ENCODE measurements at places on chromosomes 7 and 10. TPM values are rescaled to one million over a fixed set of nuclear protein-coding genes. Genes with fewer than 3 reads are reported as not detected.

CEP55 gene
- total RNA-seq = 102 TPM

SLC16A12 gene
- total RNA-seq = 0.45 TPM

EMX2 gene
- total RNA-seq = not detected

NET1 gene
- 56.2 TPM for total RNA-seq

LRRD1 gene
- not detected for total RNA-seq

SPOCK2 gene
- 0.06 TPM for total RNA-seq

SOSTDC1 gene
- total RNA-seq = not detected

MOGAT3 gene
- total RNA-seq = not detected

PGAM2 gene
- not detected for total RNA-seq

TLL2 gene
- 0.11 TPM for total RNA-seq

PILRA gene
- not detected for total RNA-seq

DENND11 gene
- 2.3 TPM for total RNA-seq

DNA sequence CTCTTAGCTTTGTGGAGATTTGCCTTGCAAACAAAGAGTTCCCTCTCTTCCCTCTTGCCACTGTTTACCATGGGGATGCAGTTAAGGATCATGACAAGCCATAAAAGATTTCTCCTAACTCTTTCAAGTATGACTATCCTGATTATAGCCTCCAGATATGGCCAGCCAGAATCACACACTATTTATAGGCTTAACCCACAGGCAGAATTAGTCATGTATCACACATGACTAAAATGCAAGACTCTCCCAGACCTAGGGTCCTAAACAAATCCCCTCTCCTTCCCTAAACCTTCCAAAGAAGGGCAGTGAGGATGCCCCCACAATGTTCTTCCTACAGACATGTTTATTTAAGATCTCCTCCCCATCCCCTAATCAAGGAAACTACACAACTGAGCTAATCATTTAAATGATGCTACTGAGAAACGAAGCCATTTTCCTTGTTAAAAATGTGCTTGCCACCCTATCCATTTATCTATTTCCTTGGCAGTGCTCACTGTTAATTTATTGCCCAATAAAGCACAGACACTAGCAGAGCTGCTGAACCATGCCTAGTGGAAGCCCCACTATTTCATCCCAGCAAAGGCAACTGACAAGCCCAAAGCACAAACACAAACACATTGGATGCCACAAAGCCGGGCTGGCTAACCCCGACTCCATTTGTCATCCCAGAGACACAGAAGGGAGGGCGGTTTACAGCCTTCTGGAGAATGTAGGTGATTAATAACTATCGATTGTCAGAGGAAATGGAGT, 363.4 kb downstream of the KCNMA1 start:
- no peak for DNase-seq

- DNase-seq = no peak
Measured at GRCh38 chr10:23406409-23406808, 32.5 kb upstream of the OTUD1 start.

DNA sequence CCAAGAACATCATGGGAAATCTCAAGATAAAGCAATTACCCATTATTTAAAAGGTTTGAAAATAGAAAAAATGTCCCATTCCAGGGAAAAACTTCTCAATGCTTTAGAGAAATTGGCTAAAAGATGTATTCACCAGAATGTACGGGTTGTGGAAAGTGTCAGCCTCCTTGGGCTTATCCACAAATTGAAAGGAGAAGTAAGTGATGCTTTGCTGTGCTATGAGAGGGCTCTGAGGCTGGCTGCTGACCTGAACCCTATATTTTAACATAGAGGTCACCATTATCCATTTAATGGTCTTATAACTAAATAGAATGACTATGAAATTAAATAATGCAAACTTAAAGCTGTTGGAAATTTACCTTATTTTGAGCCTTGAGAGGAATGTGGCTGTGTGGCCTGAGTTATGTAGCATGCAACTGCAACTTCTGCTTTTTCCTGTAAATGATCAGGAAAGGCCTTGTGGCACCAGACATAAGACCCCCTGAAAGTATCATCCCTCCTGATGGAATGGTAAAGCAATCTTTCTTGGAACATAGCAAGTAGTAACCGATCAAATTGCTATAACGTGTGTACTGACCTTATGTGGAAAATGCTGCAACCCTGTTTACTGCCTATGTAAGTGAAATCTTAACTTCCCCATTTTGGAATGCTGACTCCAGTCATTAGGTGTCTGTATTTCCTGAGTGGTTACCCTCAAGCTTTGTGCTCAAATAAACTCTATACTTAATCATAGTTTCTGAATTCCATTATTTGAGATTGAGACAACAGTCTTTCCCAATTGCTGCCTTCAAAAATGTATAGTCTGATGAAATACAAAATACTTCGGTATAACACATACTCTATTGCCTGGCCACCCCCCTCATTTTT, 6.9 kb downstream of the IFIT1B start:
- no peak for DNase-seq

- DNase-seq = no peak
Measured at GRCh38 chr7:39086638-39087360, 109.1 kb downstream of the POU6F2 start.

GRCh38 chr7:111090846-111091245, at the start of gene LRRN3:
LRRN3 (plus strand) TSS chr7:111091127; CDS start chr7:111122773, 31,646 bp downstream.
- peak; percentile 77 for DNase-seq

GRCh38 chr10:93758891-93759410, 1.2 kb downstream of the LGI1 start:
- DNase-seq = no peak

GRCh38 chr7:12178317-12178716, 32.8 kb upstream of the TMEM106B start:
- no peak for DNase-seq

GRCh38 chr7:69608878-69609277, 10.6 kb downstream of the AUTS2 start:
- DNase-seq = no peak

DNA sequence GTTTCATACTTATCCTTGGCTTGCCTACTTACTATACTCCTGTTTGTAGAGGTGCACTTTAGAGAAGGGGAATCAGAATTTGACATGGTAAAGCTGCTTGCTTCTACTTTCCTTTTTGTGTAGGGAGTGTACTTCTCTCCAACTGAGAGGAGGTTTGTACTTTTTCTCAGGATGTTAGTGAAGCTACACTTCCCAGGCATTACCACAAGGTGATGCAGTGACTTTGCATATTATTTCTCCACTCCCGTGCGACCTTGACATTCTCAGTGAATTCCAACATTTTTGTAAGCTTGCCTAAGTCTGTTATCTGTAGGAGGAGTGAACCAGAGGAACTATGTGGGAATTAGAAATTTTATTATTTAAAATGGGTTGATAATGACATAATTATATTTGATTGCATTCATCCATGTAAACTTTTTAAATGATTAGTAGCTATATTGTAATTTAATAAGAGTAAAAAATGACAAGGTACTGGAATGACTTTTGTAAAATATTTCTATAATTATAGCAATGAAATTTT, 5.2 kb downstream of the TAX1BP1 start:
- DNase-seq = peak; percentile 81

- DNase-seq = no peak
Measured at GRCh38 chr7:39446546-39446945, 119.7 kb upstream of the YAE1 start.

GRCh38 chr7:147911201-147911601, 679.4 kb upstream of the C7orf33 start:
- DNase-seq = no peak

DNA sequence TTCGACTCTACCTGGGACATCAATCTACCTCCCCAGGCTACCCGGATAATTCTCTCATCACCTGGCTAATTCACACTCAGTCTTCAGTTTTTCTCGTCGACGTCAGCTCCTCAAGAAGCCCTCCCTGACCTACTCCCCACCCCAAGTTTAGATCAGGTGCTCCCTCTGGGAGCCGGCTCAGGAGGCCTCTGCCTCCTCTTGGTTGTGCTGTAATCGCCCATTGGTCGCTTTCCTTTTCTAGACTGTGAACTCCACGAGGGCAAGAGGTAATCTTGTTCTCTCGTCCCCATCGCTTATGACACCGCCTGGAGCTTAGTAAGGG, 461 bp upstream of the WIPF3 start:
- DNase-seq = no peak

DNA sequence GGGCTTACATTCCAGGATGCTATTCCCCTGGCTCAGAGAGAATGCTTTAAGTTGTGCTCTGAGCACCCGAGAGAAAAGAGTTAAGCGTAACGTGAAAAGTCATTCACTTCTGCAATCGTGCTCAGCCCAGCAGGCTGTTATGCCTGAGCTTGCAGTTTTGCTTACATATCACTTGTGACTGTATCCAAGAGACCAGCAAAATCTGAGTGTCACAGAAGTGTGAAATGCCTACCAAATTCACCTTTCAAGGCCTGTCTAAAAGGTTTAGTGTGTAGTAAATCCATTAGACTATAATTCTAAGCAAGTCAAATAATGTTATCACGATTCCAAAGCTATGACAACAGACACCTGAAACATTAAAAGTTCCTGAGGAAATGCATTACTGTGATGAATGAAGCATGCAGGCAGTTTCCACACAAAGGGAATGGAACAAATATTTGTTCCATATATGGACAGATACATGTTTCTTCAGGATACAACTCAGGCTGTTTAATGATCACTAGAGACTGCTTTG, 20.1 kb downstream of the ITGB1 start:
- DNase-seq = no peak

- DNase-seq = no peak
Measured at GRCh38 chr10:127215866-127216265, 19.5 kb upstream of the INSYN2A start.

- no peak for DNase-seq
Measured at GRCh38 chr10:28768227-28768626, 90.9 kb downstream of the BAMBI start.

GRCh38 chr7:66013938-66014337, 31.9 kb upstream of the GUSB start:
- peak; percentile 65 for DNase-seq

DNA sequence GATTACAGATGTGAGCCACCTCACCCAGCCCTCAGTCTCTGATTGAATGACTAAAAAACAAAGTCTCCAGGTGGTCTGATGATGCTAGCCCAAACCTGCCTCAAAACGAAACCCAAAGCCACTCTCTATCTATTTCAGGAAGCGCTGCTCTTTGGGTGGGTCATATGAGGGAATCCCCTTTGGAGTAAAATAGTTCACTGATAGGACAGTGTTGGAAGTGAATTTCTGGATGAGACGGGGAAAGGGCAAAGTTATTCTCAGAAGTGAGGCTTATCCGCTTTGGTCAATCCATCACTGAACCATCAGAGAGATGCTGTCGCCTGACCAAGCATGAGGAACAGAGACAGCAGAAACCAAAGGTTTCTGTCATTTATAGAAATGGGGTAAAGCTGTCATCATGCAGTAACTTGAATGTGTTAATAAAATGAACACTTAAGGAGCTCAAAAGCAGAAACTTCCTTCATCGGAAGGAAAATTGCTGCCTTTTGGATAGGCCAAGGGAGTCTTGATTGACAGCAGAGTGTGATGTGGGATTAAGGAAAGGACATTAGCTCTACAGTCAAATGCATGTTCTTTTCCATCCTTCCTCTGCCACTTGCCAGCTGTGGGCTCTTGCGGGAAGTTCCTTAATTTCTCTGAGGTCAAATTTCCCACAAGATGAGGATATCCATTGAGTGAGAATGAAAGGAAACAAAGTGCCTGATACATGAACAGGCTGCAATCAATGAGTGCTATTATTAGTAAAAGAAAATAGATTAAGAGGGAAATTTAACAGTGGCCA, 64.9 kb upstream of the C1QL3 start:
- peak; percentile 58 for DNase-seq

DNA sequence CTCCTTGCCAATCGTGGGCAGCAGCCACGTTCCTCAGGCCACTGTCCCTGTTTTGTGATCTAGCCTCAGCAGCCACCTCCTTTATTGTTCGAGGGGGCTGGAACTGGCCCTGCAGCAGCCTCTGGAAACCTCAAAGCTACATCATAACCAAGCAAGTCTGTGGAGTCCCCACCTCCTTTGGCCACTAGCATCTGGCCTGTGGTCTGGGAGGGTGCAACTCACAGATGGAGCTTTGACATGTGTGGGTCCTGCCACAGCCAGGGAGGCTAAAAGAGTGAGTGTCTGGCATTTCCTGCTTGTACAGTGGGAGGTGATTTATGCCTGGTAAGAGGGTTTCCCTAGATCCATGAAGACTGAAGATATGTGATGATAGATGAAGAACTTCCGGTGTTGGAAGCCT, 32.3 kb upstream of the NUB1 start:
- DNase-seq = peak; percentile 34

GRCh38 chr10:70668454-70668970, 3.8 kb upstream of the ADAMTS14 start:
- DNase-seq = no peak

DNA sequence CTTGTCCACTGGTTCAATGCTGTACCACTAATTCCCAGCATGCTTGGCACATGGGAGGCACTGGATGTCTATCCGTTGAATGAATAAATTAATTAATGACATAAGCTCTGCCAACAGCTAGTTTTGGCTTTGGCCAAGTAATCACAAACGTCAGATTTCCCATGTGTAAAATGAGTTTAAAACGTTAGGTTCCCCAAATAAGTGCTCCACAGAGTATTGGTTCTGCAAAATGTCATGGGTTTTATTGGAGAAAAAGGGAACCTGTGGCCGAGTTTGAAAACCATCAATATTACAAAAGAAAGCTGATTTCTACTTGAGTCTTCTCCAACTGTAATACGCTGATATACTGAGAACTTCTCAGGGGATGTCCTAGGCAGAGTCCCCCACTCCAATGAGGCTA, 23.2 kb downstream of the ELMO1 start:
- DNase-seq = no peak

DNA sequence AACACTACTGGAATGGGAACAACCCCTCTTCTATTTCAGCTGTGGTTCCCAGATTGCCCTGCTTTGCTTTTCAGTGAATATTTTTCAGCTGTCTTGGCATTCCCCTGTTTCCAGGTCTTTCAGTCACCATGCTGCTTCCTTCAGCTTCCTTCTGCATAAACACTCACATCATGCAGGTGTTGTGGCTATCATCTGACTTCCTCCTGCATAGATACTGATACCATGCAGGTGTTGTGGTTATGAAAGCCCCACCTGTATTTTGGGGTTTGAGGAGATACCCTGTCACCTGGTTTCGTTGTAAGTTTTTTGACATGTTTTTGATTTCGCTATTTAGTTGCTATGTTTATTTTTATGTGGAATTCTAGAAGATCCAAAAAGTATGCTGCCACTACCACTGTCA, 71.5 kb downstream of the SLC35B4 start:
- DNase-seq = no peak

All from LHCN-M2 (cell line).